ENCODE measurements at places on chromosomes 2 and 18.

DNA sequence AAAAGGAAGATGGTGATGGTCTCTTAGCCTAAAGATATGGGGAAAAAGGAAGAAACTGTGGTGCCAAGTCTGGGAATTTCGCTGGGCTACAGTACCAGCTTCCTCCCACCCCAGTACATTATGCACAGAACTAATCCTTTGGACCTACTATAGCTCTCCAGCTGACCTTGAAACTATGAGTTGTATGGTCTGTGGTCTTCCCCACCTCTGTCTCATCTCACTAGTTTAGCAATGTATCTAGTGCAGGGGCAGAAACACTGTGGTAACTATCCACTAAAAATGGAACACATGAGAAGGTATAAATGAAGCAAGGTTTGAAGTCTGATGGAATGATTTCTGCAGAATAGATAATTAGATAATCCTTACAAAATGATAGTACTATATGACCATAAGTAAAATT is 190.4 kb upstream of the CCDC150 start:
- no peak for DNase-seq

DNA sequence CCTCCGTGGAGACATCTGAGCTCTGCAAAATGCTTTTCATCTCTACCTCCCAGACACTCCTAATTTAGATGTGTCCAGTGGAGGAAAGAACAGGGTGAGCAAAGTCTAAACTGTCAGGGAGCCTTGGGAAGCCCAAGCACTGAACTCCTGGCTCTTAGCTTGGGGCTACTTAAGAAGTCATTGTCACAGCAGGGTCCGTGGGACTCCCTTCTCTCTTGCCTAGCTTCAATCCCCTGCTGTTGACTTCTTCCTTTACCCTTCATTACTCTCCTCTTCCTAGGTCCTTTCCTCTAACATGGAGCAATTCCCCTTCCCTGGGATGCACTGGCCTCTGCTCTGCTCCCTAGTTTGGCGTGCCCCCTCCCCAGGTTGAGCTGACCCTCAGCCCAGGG is 3.4 kb downstream of the OSR1 start:
- no peak for DNase-seq

DNA sequence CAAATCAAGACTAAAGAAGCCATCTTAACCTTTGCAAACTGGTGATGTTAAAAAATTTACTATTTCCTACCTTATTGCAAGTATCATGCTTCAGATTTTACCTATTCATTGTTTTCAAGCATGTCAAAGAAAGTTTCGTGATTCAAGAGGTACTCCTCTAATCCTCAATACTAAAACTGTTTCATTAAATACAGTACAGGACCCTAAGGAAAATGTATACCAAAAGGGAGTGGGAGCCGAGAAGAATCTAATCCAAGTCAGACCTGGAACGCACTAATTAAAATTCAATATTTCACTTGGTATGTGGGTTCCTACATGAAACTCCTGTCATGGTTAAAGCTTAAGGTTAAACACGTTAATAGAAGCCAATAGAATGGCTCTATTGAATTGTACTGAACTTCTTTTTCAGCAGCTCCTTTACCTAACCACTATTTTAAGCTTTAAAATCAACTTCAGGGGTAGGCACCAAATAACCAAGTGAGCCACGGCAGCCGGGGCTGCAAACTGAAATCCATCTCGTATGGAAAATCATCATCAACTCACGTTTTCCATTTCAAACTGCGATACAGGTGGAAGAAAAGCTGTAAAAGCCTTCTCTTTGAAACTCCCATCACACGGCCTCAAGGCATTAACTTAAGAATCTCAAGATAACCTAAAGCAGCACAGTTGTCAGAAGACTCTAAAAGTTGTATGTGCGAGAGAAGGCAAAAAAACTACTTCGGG is 188.8 kb downstream of the ZEB2 start:
- DNase-seq, result no peak

GRCh38 chr2:236527159-236527630 is 42.4 kb upstream of the ACKR3 start:
- DNase-seq, result no peak

- DNase-seq, result no peak
Observed at GRCh38 chr18:79399275-79400081, 3.7 kb downstream of the NFATC1 start.

DNA sequence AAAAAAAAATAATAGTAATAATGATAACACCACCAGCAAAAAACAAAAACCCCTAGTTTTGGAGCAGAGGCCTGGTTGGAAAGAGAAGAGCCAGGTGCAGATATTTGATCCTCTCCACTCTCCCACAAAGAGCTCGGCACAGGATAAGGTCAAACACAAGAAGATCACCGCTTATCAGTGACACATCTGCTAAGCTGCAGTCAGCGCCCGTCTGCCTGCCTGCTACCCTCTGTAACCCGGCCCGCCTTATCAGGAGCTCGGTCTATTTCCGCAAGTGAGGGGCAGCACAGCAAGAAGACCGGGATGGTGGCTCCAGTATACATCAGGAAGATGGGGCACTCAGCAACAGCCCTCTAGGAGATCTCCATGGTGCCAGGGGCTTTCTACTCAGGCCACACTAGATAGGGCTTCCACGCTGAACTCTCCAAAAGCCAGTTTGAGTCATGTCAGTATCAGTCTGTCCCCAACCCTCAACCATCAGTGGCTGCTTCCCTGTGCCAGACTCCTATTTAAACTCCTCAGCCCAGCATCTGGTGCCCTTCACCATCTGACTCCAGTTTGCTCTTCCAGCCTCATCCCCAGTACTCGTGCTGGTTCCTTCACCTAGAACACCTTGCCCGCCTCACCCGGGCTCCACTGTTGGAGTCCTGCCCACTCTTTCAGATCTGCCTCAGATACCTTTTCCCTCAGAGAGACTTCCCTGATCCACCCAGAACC is 67.3 kb upstream of the PPP1CB start:
- DNase-seq, result no peak

DNA sequence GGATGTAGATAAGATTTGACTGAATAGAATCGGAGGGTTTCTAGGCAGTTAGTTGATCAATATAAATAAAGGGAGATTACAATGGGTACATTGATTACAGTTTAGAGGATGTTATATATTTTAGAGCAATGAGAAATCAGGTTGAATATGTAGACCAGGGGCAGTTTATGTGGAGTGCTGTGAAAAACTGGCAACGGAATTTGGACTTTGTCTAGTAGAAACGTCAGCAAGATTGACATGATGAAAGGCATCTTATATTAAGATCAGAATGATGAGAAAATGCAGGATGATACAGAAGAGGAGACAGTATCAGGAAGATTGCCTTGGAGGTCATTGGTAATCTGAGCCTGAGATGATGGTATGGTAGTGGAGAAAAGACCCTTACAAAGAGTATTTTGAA is 39.9 kb downstream of the RAB10 start:
- no peak for DNase-seq

DNA sequence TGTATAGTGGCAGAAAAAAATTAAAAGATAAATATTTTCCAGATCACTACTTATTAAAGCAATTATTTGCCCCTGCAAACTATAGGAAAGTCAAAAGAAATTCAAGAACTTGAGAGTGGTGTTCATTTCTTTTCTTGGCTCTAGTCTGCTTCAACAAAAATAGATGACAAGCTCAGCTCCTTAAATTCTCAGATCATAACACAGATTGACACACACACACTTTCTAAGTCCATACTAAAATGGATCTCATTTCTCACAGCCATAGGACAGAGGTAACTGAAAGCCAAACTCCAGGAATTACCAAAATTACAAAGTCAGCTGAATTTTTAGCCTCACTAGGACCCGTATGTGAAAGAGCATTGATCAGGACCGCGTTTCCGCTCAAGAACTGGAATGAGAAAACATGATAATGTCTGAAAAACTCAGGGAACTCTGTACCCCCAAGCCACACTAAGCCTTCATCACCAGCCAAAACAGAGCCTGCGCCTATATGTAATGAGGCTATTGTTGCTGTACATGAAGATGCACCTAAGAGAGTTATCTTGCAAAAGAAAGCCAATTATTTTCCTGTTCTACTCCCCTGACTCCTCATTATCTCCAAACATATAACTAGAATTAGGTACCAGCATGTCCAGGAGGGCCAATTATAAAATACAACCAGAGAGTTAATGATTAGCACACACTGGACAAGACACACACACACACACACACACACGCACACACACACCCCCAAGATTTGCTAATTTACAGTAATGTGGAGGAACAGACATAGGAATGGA is 16.5 kb upstream of the EFR3B start:
- DNase-seq, result no peak

- DNase-seq, result no peak
Observed at GRCh38 chr2:96841701-96842495, 1.9 kb downstream of the ANKRD23 start.

DNA sequence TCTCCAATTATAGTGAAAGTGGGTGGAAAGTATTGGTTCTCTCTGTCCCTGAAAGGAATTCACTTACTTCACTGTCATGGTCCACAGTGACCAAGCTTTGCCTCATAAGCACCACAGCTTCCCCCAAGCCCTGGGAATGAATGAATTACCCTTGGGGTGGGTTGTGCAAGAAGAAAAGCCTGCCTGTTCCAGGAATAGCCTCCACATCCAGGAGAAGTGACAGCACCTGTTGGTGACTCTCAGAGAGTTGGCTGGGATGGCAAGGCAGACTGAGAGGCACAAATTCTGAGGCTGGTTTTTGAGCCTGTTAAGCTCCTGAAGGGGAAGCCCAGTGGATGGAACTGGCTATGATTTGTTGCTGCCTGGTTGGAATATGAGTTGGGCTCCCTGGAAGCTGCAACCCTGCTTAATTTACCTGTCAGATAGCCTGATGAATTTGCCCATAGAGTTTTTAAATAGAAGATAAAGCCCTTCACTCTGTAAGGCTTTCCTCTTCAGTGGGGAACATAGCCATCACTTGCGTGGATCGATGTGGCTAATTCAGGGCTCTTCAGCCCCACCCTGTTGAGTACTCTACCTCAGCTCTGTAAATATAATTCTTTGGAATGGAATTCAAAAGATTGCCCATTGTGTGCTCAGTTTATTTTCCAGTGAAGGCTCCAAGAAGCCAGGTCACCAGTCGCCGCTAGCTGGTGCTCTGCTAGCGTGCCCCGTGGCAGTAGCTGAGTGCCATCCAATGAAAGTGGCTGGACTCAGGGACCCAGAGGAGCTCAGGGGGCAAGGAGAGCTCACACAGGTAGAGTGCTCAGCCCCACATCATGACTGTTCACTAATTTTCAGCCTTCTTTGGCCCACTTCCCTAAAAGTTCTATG is 479.3 kb downstream of the IRS1 start:
- DNase-seq, result no peak

DNA sequence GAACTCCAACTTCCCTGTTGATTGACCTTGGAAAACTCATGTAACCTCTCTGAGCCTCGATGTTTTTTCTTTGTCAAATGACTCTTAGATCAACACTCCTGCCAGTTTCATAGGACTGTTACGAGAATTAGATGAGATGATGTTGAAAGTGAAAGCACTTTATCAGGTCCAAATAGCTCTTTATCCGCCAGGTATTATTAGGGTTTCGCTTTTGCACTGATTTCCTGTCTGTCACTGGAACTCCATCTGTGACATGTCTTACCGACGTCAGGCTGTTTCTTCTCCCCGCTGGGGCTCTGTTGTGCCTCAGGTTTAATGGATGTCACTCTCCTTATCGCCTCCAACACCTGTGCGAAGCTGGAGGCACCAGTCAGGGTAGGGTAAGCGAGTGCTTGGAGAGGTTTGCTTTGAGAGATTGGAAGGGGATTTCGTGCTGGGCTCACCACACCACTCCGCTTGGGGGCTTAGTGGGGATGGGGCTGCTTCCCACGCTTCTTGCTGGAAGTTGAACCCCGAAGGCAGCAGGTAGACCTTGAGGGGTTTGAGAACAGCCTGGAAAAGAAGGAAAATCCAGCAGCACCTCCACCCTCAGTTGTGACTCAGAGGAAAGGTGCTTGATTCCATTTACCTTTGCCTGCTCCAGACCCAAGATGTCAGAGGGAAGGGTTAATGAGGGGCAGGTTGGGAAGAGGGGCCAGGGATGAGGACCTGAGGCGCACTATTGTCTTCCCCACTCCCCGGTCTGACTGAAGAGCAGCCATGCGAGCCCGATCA is 4.3 kb downstream of the GAD1 start:
- no peak for DNase-seq

DNA sequence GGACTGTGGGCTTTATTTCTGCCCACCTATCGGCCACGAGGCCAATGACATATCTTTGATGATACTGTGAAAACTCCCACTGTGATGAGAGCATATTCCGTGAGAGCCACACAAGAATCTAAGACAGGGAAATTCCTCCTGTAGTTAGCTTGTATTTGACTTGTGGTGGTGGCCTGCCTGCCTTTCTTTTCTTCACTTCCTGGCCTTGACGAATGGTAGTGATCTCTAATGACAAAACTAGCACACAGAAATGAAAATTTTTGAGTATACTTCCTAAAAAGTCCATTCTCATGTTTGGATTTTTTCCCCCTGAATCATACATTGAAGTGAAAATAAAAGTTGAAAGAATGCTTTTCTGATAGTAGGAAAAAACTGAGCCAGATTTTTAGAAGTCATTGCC is 94.4 kb downstream of the MGAT5 start:
- no peak for DNase-seq

GRCh38 chr2:151038516-151038915 is 223.1 kb downstream of the RBM43 start:
- DNase-seq, result no peak

DNA sequence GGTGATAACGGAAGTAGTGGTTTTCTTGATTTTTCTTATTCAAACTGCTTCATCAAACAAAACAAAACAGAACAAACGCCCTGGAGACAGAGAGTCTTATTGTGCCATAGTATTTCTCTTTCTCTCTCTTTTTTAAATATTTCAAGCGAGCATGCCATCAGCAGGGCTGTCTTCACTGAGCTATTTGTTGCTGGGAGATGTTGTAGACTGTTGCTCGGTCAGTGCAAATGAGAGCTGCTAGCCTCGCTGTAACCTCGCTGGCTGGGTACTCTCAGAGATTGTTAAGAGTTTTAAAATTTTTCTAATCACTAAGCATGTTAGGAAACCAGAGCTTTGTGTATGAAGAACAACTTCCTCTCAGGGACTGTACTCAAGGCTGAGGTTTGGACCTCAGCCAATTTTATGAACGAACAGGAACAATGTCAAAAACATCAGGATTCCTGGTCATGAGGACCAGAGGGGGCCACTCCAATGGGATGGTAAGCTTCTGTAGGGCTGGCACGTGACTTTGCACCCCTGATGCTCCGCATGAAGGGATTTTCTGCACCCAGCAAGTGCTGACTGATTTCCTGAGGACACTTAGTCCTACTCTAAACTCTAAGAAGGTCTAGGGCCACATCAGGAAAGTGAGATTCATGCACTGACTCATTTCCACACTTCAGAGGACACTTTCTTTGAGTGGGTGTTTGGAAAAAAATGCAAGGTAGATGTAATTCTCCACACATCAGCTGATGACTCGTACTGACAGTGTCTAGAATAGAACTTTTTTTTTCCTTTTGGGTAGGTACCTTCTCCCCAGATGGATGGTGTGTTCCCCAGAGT is 59.8 kb upstream of the IL1R1 start:
- DNase-seq, result no peak

Data from HTR-8/SVneo (cell line).